ENCODE measurements at places on chromosomes 6 and 20.

DNA sequence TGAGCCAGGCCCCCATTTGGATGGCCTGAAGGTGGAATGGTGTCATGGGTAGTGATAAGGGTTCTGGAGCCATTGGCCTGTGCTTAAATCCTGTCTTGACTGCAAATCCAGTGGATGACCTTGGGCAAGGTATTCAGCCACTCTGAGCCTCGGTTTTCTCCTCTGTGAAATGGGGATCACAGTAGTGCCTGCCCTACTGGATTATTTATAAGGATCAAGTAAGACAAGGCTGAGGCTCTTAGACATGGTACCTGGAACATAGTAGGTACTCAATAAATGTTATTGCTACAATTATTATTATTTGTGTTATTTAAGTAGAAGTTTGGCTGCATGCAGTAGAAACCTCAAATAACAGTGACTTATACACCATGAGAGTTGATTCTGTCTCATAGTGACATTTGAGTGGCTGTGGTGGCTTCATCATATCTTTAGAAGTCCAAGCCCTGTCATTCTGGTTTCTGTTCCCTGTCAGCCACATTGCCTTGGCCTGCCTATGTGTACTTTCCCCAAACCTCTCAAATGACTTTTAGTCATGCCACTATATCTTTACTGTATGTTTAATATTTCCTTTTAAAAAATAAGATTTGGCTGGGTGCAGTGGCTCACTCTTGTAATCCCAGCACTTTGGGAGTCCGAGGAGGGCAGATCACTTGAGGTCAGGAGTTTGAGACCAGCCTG, 37.6 kb upstream of the CHMP4B start:
- DNase-seq, result no peak

DNA sequence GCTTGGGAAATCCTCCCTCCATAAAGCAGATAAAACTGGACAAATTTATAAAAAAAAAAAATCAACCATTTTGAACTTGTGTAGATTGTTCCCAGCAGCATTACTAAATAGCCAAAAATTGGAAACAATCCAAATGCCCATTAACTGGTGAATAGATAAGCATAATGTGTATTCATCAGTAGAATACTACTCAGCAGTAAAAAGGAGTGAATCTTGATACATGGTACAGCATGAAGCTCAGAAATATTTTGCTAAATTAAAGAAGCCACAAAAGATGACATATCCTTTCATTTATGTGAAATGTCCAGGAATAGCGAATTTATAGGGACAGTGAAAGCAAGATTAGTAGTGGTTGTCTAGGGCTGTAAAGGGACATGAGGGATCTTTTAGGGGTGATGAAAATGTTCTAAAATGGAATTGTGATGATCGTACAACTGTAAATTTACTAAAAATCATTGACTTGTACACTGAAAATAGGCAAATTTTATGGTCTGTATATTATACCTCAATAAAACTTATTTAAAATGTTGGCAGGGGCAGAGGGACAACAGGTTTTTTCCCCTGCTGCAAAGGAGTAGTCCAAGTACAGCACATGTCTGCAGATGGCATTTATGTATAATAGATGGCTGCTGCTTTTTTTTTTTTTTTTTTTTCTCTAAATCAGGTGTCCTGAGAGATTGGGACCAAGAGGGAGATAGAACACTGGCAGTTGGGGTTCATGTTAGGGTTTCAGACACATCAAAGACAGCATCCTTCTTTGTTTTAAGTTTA, 59.5 kb downstream of the CBFA2T2 start:
- no peak for DNase-seq

- DNase-seq, result no peak
Measured at GRCh38 chr6:79240509-79240908, 6.0 kb upstream of the HMGN3 start.

DNA sequence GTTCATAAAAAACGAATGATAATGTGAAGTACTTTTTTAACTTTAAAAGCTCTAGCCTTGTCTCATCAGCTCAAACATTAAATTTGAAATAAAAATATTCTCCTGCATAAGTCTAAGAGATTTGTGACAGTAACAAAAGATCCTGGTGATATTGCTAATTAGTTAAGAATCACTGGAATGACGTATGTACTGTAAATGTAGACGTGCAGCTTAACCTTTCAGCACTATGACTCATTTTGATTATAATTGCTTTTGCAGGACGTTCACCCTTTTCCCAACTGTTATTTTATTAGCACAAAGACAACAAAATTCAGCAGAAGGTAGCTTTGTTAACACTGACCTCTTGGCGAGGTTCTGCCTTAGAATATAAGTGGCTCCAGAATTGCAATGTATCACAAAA, 68.6 kb downstream of the TENT5A start:
- DNase-seq, result no peak

DNA sequence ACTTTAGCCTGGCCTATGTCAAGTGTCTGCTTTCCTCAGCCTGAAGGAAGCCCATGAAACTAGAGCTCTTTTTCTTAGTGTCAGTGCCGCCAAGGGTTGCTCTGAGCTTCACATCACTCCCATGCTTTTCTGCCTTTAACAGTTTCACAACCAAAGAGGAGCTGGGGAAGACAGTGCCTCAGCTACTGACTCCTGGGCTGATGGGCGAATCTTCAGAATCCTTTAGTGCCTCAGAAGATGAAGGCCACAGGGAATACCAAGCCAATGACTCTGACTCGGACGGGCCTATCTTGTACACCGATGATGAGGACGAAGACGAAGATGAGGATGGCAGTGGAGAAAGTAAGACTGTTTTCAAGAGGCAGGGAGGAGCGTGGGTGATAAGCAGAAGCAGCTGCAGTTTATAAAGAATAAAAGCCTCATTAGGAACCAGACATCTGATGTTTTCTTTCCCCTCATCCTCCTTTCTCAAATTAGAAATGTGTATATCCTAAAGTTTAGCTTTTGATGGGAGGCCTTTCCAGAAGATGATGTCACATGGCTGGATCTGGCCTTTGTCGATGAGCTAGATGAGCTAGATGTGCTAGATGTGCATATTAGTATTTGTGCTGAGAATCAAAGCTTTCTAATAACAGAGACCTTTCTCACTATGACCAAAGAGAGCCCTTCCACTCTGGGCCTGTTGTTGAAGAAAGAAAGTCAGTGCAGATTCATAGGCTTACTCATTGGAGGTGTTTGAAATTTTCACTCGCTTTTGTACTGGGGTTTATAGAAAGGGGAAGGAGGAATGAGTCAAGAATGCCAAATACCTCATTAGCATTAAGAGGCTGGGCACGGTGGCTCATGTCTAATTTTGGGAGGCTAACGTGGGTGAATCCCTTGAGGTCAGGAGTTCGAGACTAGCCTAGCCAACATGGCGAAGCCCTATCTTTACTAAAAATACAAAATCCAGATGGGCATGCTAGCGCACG, 70.7 kb upstream of the LTV1 start:
- no peak for DNase-seq

DNA sequence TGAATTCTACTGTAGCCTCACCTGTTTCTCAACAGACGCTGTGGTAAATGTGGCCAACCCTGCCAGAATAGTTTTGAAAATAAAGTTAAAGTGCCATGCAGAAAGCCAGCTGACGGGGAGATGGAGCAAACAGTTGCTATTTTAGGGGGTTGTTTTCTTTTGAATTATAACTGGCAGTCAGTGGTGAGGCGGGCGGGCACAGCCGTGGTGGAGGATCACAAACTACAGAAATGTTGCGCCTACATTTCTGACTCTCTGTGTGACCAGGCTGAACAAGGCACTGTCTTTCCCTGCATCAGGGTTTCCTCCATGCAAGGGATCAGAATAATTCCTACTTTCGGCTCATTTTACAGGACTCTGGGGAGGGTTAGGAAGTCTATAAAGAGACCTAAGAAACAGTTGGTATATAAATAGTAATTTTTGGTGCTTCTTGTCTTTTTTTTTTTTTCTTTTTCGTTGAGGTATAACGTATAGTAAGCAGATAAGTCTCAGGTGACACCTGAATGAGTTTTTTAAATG, 17.2 kb downstream of the CHMP4B start:
- no peak for DNase-seq

DNA sequence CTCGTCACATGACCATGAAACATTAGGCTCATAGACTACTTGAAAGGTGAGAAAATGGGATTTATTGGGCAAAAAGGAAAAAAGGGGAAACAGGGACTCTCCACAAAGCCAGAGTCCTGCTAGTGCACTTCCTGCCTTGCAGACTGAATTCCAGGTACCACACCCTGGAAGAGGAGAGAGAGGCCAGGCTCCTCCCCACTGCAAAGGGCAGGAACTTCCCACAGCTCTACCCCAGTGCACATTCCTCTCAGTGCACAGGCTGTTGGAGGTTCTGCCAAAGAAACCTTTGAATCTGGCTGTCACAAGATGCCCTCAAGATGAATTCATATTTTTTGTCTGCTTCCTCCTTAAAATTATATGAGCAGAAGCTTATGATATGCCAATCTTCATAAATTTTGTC, 920.4 kb upstream of the GJE1 start:
- DNase-seq, result no peak

DNA sequence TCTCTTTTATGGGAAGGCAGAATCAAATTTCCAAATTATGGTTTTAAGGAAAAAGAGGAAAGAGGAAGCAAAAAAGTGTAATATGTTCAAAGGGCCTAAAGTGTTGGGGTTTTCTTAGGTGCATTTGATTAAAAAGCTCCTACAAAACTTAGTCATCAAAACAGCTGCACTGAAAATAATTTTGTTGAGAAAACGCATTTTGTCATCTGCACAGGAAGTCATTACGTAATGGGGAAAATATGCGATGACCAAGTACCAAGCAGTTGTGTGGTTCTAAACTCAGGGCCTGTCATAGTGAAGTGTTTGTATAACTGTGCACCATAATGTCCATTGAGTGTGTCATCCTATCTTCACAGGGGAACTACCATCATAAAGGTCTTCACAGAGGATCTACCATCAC, 15.6 kb downstream of the HAO1 start:
- DNase-seq, result no peak

- no peak for DNase-seq
Measured at GRCh38 chr6:43159599-43159998, 11.5 kb upstream of the SRF start.

GRCh38 chr20:32501709-32502108, 83.4 kb downstream of the NOL4L start:
- DNase-seq, result no peak

- no peak for DNase-seq
Measured at GRCh38 chr6:10386220-10386619, 28.7 kb downstream of the TFAP2A start.

GRCh38 chr6:10633216-10633615, 61.2 kb downstream of the C6orf52 start:
- no peak for DNase-seq

GRCh38 chr20:6744180-6744579, 23.3 kb upstream of the BMP2 start:
- no peak for DNase-seq

Measured in activated naive CD4-positive, alpha-beta T cell (primary cell).